GM03348 (cell line): ENCODE measurements at places on chromosomes 11 and 22.

GRCh38 chr11:61697078-61697502 lies 16.9 kb downstream of the DAGLA start:
- no peak for DNase-seq

DNA sequence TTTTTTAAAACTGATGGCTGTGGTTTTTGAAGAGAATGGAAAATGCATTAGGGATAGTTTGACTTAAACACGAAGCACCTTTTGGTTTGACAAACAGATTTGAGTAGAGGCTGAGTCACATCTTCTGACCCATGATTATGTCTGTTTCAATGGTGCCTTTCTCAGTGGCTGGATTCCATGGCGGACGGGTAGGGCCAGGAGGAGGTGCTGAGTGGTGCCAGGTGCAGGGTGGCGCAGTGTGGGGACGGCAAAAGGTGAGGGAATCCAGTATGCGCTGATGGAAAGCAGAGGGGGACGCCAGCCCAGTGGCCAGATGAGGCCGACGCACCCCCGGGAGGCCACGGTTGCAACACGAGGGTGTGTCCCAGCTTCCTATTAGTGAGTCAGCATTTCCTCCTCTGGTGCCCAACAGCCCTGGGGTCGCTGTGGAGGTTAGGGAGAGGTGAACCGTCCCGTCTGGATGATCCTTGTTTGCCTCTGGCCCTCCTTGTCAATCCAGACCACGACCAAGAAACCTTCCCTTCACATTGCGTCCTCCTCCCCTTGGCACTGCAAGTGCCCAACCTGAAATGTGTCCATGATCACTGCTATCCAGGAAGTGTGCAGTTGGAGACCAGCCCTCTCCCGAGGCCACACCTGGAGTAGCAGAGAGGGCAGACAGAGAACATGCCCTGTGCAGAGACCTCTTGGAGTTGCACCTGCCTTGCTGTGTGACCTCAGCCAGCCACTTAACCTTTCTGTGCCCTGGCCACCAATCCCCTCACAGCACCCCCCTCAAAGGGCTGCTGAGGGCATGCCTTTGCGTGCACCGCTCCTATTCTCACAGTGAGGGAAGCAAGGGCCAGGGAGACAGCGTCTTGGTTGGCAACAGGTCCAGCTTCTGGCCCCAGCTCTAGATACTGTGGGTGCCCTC lies 32.5 kb upstream of the ATXN10 start:
- peak; percentile 72 for DNase-seq

GRCh38 chr11:70176940-70177689 lies 26.0 kb upstream of the FADD start:
- peak; percentile 51 for DNase-seq

DNA sequence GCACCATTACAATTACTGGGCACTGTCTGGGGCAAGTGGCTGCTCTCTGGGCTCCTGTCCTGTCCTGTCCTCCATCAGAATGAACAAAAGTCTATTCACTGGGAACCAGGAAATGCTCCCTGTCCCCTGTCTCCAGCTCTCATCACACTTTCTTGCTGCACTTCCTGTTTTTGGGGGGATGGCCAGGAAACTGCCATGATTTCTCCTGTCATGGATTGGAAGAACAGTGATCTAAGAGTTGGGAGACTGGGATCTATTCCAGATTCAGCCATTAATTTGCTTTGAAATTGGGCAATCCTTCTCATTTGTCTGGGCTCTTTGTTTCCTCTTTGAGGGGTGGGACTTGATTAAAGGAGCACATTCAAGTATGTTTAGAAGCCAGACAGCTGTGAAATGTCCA lies 61.4 kb upstream of the KIRREL3 start:
- peak; percentile 15 for DNase-seq

- no peak for DNase-seq
These were observed 29.7 kb upstream of the NDUFC2 start for GRCh38 chr11:78109081-78110015.

DNA sequence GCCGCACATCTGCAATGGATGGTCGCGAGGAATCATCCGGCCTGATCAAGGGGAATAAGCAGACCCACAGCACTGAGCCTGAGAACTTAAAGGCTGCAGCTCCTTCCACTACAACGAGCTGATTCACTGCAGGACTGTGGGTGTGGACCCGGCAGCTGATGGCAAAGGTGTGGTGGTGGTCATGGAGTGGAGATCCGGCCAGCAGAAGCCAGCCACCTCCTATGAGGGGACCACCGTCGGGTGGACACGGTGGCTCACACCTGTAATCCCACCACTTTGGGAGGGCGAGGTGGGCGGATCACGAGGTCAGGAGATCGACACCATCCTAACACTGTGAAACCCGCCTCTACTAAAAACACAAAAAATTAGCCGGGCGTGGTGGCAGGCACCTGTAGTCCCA lies 66.4 kb downstream of the DGCR2 start:
- no peak for DNase-seq

- no peak for DNase-seq
These were observed at the start of gene FXYD6 for GRCh38 chr11:117876341-117877119. TSS of gene FXYD6 (minus strand) at chr11:117876658. CDS start at chr11:117842776, 33,882 bp downstream.

DNA sequence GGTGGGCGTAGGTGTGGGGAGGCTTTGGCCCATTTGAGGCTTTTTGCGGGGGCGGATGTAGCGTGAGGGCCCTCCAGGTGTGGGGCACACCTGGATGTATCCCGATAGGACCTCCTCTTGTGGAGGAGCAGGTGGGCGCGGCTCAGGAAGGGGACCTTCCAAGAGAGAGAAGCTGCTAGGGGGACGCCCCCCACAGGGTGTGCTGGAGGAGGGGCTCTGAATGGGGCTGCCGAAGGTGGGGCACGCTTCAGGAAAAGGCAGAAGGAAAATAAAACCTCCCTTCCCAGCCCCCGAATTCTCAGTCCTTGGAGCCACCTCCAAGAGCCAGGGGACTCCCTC lies 621 bp downstream of the SGSM1 start:
- no peak for DNase-seq

- DNase-seq = no peak
These were observed 22.6 kb downstream of the CALCA start for GRCh38 chr11:14949437-14950147.

- DNase-seq = no peak
These were observed 15.1 kb downstream of the PLEKHA7 start for GRCh38 chr11:16999116-16999515.

DNA sequence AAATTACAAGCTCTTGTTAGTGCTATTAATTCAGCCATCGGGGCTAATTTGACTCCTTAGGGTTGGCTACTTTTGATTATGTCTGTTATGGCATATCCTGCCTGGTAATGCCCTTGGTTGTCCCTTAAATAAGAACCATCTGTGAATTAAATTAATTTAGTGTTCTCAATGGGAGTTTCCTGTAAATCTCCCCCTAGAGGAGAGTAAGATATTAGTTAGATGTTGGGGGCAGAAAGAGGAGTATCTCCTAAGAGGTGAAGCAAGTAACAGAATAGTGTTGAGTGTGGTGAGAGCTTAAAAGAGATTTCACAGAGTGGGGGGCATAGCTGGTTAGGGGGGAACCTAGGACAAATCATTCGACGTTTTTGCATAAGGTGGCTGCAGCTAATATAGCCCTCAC lies 1126.9 kb downstream of the JRKL start:
- no peak for DNase-seq

DNA sequence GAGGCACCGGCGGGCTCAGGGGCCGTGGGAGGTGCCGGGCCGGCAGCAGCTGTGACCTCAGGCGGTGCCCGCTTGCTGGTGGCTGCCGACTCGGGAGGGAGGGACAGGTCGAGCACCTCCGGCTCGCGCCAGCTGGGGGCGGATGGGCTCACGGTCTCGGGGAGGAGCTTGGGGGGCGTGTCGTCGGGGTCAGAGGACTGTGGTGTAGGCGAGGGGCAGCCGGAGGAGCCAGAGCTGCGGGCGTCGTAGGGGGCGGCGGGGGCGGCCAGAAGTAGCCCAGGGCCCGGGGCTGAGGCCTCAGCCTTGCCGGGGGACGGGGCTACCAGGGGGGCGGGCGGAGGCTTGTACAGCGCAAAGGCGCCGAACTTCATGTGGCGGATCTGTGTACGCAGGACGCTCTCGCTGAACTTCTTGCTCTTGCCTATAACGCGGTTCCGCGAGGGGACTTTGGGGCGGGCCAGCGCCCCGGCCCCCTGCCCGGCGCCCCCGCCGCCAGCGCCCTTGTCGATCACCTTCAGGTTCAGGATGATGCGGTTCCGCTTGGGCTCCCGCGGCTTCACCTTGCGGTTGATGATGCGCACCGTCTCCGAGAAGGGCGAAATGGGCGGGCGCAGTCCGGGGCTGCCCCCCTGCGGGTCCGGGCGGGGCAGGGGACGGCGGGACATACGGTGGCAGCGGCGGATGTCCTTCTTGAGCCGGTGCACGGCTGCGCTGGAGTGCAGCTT lies 5.5 kb downstream of the CBX6 start:
- DNase-seq = no peak

DNA sequence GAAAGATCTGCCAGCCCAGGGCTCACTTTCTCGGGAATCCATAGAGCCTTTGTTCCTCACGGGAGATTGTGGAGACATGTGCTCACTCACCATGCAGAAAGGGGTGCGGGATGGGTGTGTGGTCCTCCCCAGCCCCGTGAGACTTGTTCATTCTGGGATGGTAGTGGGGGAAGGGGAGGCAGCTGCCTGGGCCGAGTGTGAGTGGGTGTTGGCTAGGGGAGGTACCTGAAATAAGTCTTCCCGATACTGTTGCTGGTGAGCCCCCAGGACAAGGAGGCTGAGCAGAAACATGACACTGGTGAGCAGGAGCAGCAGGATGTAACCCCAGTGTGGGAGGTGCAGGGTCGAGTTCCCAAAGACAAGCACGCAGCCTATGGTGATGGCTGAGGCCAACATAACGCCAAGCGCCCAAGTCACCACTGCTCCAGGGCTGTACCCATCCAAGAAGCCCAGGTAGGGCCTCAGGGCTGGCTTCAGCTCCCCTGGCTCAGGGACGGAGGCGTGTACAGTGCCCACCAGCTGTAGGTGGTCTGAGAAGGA lies 2.8 kb downstream of the SLC7A4 start:
- no peak for DNase-seq

GRCh38 chr11:80163011-80163410 lies 722.2 kb upstream of the TENM4 start:
- DNase-seq = peak; percentile 9

- no peak for DNase-seq
These were observed 12.8 kb upstream of the ST14 start for GRCh38 chr11:130146796-130147195.

DNA sequence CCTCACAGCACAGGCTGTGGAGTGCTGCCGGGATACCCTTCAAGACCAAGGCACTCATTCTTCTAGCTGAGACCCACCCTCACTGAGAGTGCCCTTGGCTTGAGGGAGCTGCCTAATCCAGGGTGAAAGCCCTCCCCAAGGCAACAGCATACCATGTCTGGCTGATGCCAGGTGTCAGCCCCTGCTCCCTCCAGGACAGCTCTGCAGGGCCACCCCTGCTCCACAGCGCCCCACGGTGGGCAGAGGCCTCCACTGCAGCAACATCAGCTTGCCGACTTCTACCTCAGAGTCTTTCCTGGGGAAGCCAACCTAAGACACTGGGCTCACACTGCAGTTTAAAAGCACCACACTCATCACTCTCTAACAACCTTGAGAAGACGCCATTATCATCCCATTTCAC lies 29.0 kb downstream of the TTLL1 start:
- DNase-seq = peak; percentile 46

DNA sequence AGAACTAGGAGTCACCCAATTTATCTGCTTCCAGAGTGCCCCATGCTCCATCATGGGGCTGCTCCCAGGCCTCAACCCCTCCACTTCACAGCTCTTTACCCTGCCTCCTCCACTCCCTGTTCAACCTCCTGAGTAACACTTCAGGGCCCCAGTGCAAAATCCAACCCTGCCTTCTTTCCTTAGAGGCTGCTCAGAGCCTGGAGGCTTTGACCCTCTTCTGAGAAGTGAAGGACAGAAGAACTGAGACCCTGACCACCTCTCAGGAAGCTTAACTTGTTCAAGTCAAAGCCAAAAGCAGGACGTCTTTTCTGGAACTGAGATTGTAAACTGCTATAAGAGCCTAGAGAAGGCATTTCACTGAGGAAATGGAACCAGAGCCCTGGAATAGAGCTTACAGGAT lies 15.5 kb downstream of the EIF3F start:
- DNase-seq = no peak

GRCh38 chr22:24112188-24112587 lies 69.1 kb upstream of the SUSD2 start:
- no peak for DNase-seq

DNA sequence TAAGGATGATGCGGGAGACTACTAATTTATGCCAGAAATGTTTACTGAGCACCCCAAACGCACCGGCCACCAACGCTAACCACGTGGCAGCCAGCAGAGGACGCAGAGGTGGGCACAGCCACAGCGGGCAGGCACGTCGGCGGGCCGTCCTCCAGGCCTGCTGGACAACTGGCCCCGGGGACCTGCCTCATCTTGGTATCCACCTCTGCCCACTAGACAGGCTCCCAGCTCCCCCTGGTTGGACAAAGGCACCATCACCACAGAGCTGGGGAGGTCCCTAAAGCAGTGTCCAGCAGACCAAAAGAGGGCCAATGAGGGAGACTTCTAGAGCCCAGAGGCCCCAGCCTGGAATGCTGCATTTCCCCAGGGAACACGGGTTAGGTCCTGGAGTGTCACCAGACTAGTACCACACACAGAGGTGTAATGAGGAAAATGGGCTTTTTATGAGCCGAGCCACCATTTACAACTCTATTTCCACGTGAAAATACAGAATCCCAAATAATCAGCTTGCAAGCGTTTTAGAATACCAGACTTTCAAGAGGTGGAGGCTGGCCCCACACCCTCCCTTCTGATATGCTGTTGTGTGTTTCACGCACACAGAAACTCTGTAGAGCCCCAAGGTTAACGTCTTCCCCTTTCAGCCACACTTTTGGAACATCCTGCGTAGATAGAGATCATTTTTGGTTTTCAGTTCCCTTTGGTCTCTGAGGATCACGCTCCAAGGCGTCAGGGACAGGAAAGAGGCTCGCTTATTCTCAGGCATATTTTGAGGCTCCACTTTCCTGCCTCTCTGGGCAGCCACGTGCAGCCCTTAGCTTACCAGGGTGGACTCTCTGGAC lies 23.7 kb upstream of the BID start:
- DNase-seq = no peak

DNA sequence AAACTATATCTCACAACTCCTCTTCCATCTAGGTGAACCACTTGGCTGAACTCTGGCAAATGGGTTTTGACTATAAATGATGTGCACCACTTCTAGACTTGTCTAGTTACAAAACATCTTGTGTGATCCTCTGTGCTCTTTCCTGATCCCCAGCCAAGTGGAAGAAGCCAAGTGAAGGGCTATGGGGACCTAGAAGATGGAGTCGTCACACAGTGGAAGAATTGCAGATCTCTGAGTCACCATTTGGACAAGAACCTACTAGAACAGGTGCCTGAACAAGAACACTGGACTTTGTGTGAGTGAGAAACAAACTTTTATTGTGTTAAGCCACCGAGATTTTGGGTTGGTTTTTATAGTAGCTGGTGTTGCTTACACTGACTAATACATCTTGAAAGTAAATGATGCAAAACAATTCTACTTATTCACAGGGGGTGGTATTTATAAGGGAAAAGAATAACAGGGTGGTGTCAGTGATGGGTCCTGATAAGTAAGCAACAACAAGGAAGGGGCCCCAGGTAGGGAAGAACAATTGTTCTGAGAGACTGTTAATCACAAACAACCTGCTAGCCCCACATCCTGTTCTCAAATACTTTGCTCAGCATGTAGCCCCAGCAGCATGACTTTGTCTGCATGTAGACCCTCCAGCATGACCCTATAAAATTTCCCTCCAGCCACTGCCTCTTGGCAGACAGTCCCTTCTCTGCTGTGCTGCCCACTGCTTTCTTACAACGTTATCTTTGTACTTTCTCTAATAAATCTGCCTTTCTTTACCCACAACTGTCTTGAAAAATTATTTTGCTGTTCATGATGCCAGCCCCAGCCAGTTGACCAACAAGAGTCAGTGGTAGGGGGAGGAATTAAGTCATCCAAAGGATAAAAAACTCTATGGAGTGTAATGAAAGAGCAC lies 280.7 kb upstream of the PLET1 start:
- no peak for DNase-seq

GRCh38 chr22:32527756-32528155 lies 53.1 kb downstream of the FBXO7 start:
- DNase-seq = no peak
